H9 (cell line): ENCODE measurements at places on chromosomes 7 and 10. TPM values are rescaled to one million over a fixed set of nuclear protein-coding genes. Genes with fewer than 3 reads are reported as not detected.

The MRLN gene
- total RNA-seq, result not detected in 2 replicates

The ANKRD1 gene
- total RNA-seq, result 0.11 and 0.13 TPM in 2 replicates

- no peaks in the 10 kb centered on the region; the same call in 1 of the 2 replicates for H3K4me1 ChIP-seq
- no peaks in the 10 kb centered on the region for H3K36me3 ChIP-seq
- H3K4me3 ChIP-seq, result no peak overlapping the region
- H3K27ac ChIP-seq, result no peak overlapping the region
- no peak for DNase-seq
- H3K27me3 ChIP-seq, result no peaks in the 10 kb centered on the region
Observed at GRCh38 chr10:31143331-31143935, 111.8 kb upstream of the ZNF438 start.

The HECW1 gene
- 4.5 and 5.0 TPM in 2 replicates for total RNA-seq

GRCh38 chr7:111528331-111528730 is 34.0 kb downstream of the IMMP2L start:
- no peaks in the 10 kb centered on the region for H3K27me3 ChIP-seq
- no peak for DNase-seq
- H3K36me3 ChIP-seq, result no peaks in the 10 kb centered on the region
- no peaks in the 10 kb centered on the region for H3K4me1 ChIP-seq

The PALS2 gene
- total RNA-seq, result 47.4 and 63.1 TPM in 2 replicates
